ENCODE measurements at places on chromosomes 1 and 21.

DNA sequence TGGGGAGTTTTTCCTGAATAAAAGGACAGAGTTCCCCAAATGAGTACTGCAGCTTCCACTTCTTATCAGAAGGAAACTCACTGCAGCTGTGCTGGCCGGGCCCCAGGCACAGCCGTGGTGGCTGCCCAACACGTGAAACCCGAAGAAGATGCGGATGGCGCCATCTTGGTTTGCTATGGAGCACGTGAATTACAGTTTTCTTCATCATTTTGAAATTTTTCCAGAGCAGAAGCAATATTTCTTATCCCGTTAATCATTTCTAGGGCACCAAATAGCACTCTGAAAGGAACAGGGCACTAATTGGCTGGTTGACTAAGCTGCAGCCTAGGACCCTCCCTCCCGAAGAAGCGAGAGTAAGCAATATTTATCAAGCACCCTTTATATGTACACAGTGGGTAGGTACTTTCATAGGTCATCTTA, 63.2 kb upstream of the EPS8L3 start:
- H3K36me3 ChIP-seq = no peaks in the 10 kb centered on the region
- H3K4me3 ChIP-seq = no peak overlapping the region
- no peaks in the 10 kb centered on the region for H3K27me3 ChIP-seq

DNA sequence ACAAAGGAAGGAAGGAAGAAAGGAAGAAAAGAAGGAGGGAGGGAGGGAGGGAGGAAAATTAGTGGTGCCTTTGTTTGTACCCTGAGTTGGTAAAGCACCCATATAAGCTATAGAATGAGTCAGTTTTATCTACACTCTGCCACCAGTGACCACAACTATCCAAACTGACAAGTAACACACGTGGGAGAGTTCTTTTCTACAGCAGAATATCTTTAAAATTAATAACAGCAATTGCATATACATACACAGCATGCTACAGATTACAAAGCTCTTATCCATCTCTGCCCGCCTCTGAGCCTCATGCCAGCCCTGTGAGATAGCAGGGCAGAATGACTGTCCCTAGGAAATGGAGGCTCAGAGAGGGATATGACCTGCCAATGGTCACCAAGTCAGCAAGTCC, 20.3 kb downstream of the CDCP2 start:
- H3K27ac ChIP-seq = no peak overlapping the region
- peak; percentile 82 for DNase-seq
- H3K4me1 ChIP-seq = peaks cover 5% of the 10 kb centered on the region

- no peaks in the 10 kb centered on the region for H3K36me3 ChIP-seq
- H3K27me3 ChIP-seq = peaks cover 4% of the 10 kb centered on the region
- peak; percentile 88 for DNase-seq
- H3K4me3 ChIP-seq = peak overlapping the region; percentile 74
- H3K27ac ChIP-seq = peak overlapping the region; percentile 32
Measured at GRCh38 chr21:45554477-45555175, 12.4 kb upstream of the SLC19A1 start.

- H3K36me3 ChIP-seq = no peaks in the 10 kb centered on the region
- H3K4me3 ChIP-seq = peak overlapping the region; percentile 94
- DNase-seq = no peak
Measured at GRCh38 chr1:95071539-95071938, 1.2 kb downstream of the ALG14 start.

- H3K4me3 ChIP-seq = no peak overlapping the region
- peaks cover 13% of the 10 kb centered on the region for H3K27me3 ChIP-seq
- H3K27ac ChIP-seq = no peak overlapping the region
- H3K4me1 ChIP-seq = peaks cover 8% of the 10 kb centered on the region
- DNase-seq = no peak
- no peaks in the 10 kb centered on the region for H3K36me3 ChIP-seq
Measured at GRCh38 chr1:157199421-157199755, 61.2 kb upstream of the ETV3 start.

DNA sequence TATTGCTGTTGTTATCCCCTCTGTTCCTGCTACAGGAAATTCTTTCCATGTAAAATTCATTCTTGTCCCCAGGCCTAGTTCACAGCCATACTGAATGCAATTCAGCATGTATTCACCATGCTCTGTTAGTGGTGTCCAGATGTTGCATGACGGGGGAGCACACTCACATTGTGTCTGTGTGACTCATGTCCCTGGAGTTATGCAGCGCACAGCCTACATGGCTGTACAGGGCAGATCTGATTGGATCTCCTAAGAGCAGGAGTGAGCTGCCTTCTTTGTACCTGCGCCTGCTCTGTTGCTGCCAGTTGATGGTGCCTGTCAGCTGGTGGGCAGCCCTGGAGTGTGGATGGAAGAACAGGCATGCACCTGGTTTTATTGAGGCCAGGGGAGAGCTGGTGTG, 17.6 kb downstream of the HTR6 start:
- H3K36me3 ChIP-seq = peaks cover 6% of the 10 kb centered on the region
- H3K27ac ChIP-seq = no peak overlapping the region
- H3K27me3 ChIP-seq = no peaks in the 10 kb centered on the region
- DNase-seq = no peak
- H3K4me3 ChIP-seq = no peak overlapping the region

DNA sequence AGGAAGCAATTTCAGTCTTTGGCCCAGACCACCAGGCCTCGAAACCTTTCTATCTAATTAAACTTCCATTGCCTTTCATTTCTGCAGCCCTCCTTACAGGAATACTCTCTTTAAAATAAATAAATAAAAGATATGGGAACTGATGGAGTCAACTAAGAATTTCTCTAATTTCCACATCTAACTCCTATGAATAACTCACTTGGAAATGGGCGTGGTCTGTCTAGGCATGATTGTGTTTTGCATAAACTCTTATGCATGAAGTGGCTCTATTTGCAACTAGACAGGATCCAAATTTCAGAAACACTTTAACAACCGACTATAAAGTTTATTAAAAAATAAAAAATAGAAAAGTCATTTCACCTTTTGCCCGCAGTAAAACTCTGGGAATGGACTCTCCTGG, 199.5 kb downstream of the ADSS2 start:
- H3K27ac ChIP-seq = no peak overlapping the region
- no peak overlapping the region for H3K4me3 ChIP-seq
- H3K36me3 ChIP-seq = no peaks in the 10 kb centered on the region
- H3K4me1 ChIP-seq = peaks cover 21% of the 10 kb centered on the region
- no peaks in the 10 kb centered on the region for H3K27me3 ChIP-seq
- DNase-seq = no peak

DNA sequence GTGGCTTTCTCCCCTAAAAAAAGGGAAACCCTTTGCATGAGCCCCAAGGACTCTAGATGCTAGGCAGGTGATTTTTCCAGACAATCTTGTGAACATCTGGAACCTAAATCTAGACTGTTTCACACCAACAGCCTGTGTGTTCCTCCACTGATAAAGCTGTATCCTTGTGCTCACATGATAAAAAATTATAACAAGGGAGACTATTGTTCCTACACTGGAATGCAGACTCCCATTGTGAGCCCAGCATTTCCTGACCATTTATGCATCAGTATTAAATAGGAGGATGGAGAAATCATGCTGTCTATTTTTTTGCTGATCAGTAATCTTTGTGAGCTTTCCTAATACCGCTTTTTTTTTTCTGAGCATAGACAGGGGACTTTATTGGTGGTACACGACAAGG, 52.5 kb downstream of the ZNF697 start:
- no peaks in the 10 kb centered on the region for H3K27me3 ChIP-seq
- no peak for DNase-seq
- no peaks in the 10 kb centered on the region for H3K4me1 ChIP-seq
- no peak overlapping the region for H3K27ac ChIP-seq
- H3K36me3 ChIP-seq = no peaks in the 10 kb centered on the region

DNA sequence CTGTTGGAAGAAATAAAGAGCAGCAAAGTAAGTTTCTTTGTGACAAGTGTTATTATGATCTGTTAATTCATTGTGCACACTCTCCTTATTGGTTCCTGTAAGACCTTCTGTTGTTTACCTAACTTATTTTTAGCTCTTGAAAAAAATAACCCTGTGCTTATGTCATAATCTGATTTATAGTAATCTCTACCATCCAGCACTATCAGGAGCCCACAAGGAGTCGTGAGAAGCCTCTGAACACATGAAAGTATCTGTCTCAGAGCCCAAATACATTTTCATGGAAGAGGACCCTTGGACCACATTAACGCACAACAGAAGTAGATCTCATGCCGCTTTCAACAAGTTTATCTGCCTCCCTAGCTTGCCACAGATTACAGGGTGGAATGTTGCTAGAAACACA, 45.8 kb downstream of the CENPF start:
- no peak overlapping the region for H3K27ac ChIP-seq
- DNase-seq = no peak
- H3K4me3 ChIP-seq = no peak overlapping the region
